ENCODE measurements at places on chromosomes 2 and 18.
A peak's percentile ranks its signal among the peaks of the same experiment; 100 is the strongest.

DNA sequence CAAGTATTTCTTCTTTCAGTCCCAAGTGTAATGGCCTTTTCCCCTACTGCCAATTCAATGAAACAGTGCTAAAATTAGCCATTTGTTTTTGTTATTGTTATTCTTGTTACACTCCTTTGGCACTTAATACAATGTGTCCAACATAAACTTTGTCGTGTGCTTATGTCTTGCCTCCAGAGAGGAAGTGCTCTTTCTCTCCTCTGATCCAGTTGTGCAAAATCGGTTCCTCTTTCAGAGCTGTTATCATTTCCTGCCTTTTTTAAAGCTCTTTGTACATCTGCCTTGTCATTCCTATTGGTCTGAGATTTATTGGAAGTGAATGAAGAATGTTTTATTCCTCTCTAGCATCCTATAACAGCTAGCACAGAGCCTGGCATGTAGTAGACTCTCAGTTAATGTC is 623.2 kb upstream of the ID2 start:
- peaks cover 39% of the 10 kb centered on the region for H3K4me1 ChIP-seq
- peak; percentile 90 for DNase-seq
- H3K27me3 ChIP-seq = no peaks in the 10 kb centered on the region
- no peak overlapping the region for H3K27ac ChIP-seq
- no peaks in the 10 kb centered on the region for H3K36me3 ChIP-seq
- H3K4me3 ChIP-seq = peak overlapping the region; percentile 10

GRCh38 chr2:38535744-38536506 is 66.8 kb downstream of the HNRNPLL start:
- H3K27ac ChIP-seq = peak overlapping the region; percentile 36
- H3K4me1 ChIP-seq = peaks cover 20% of the 10 kb centered on the region
- H3K36me3 ChIP-seq = no peaks in the 10 kb centered on the region
- peak; percentile 57 for DNase-seq
- peak overlapping the region; percentile 19 for H3K4me3 ChIP-seq

DNA sequence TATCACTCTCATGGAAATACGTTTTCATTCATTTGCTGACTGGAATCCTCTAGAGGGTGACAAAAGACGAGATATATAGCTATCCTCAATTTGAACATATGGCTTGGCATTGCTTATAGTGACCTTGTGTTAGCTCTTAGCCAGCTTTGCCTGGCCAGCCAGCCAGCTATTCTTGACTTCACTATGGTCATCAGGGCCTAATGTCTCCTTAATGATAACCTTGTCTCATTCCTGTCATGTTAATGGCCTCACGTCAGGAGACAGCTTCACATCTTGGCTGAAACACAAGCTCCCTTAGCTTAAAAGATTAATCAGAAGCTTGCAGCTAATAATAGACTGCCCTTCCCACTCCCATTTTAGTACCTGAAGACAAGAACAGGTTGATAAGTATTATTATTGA is 1517.5 kb upstream of the PIK3C3 start:
- no peaks in the 10 kb centered on the region for H3K27me3 ChIP-seq
- DNase-seq = no peak
- H3K4me1 ChIP-seq = no peaks in the 10 kb centered on the region
- no peaks in the 10 kb centered on the region for H3K36me3 ChIP-seq
- no peak overlapping the region for H3K4me3 ChIP-seq
- no peak overlapping the region for H3K27ac ChIP-seq

GRCh38 chr18:35469725-35470124 is 28.0 kb downstream of the INO80C start:
- no peak overlapping the region for H3K4me3 ChIP-seq
- DNase-seq = no peak
- no peaks in the 10 kb centered on the region for H3K27me3 ChIP-seq
- H3K27ac ChIP-seq = no peak overlapping the region
- peaks cover 12% of the 10 kb centered on the region for H3K36me3 ChIP-seq

GRCh38 chr2:204713211-204713610 is 167.9 kb downstream of the PARD3B start:
- H3K36me3 ChIP-seq = no peaks in the 10 kb centered on the region
- H3K27ac ChIP-seq = no peak overlapping the region

GRCh38 chr2:134435505-134435904 is 181.6 kb downstream of the MGAT5 start:
- H3K4me1 ChIP-seq = no peaks in the 10 kb centered on the region
- no peak overlapping the region for H3K27ac ChIP-seq
- DNase-seq = no peak
- H3K4me3 ChIP-seq = no peak overlapping the region
- peaks cover 8% of the 10 kb centered on the region for H3K36me3 ChIP-seq

DNA sequence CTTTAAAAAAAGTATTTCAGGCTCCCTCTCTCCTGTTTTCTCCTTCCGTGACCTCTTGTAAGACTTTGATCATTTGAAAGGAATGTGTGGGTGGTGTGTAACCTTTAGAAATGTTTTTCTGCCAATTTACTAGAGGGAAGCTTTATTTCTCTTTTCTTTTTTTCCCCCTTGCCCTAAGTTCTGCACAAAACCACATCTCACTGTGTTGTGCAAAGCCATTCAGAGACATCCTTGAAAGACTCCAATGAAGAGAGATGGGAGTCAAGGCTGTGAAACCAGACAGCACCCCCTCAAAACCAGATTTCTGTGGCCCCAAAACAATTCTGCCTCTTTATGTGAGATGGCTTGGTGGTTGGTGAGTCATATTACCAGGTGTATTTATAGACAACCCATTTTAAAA is 184.6 kb upstream of the ERBB4 start:
- no peak overlapping the region for H3K4me3 ChIP-seq
- H3K4me1 ChIP-seq = no peaks in the 10 kb centered on the region
- DNase-seq = no peak
- no peaks in the 10 kb centered on the region for H3K36me3 ChIP-seq
- H3K27ac ChIP-seq = no peak overlapping the region

- H3K27ac ChIP-seq = no peak overlapping the region
- no peaks in the 10 kb centered on the region for H3K27me3 ChIP-seq
- no peaks in the 10 kb centered on the region for H3K36me3 ChIP-seq
- DNase-seq = no peak
Observed at GRCh38 chr2:101706819-101707177, 9.3 kb downstream of the MAP4K4 start.

- DNase-seq = no peak
- H3K36me3 ChIP-seq = peaks cover 15% of the 10 kb centered on the region
- no peaks in the 10 kb centered on the region for H3K27me3 ChIP-seq
Observed at GRCh38 chr2:239952665-239953417, 72.3 kb downstream of the NDUFA10 start.

DNA sequence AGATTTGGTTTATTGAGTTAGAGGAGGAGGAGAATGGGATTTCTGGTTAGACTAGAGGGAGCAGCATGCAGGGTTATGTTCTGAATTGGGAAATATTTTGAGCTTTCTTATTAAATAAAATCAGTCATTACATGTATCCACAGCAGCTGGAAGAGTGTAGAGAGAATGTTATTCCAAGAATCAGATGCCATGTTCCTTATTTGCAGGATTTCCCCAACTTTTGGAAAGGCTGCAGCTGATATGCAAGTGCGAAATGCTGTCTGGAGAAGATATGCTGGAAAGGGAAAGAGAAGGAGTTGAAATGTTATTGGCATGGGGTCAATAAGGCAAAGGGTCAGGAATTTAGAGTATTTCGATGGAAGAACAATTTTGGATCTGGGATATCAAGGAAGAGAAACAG is 255.8 kb downstream of the MTX2 start:
- H3K36me3 ChIP-seq = no peaks in the 10 kb centered on the region
- H3K27me3 ChIP-seq = peaks cover 13% of the 10 kb centered on the region
- H3K4me3 ChIP-seq = no peak overlapping the region

DNA sequence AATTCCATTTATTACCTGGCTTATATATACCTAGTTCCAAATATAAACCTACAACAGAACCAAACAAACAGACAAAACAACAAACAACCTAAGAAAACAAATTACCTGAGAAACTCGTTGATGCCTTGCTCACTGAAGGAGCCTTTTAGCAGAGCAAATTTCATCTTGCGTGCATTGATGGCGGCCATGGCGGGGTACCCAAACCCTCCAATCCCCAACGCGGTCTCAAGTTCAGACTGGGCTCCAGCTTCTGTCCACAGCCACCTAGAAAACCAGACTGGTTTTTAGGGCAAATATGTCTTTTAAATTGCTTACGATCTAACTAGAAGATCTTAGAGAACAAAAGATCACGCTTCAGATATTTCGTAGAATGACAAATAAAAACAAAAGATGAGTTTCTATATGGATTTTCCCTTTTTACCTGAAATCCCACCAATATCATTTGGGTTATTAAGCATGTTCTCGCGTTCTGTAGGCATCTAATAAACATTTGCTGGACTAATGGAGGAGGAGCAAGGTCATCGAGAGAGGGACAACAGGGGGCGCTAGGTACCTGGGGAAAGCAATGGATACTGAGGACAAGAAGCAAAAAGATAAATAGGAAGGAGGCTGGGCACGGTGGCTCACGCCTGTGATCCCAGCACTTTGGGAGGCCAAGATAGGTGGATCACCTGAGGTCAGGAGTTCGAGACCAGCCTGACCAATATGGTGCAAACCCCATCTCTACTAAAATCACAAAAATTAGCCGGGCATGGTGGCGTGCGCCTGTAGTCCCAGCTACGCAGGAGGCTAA is 25.2 kb downstream of the PDIA6 start:
- no peaks in the 10 kb centered on the region for H3K4me1 ChIP-seq
- no peak overlapping the region for H3K27ac ChIP-seq
- H3K4me3 ChIP-seq = no peak overlapping the region
- peaks cover 100% of the 10 kb centered on the region for H3K36me3 ChIP-seq
- H3K27me3 ChIP-seq = no peaks in the 10 kb centered on the region
- DNase-seq = no peak

- no peaks in the 10 kb centered on the region for H3K4me1 ChIP-seq
- no peak overlapping the region for H3K4me3 ChIP-seq
- DNase-seq = no peak
- H3K36me3 ChIP-seq = no peaks in the 10 kb centered on the region
Observed at GRCh38 chr2:26978061-26978596, 7.7 kb downstream of the MAPRE3 start.

DNA sequence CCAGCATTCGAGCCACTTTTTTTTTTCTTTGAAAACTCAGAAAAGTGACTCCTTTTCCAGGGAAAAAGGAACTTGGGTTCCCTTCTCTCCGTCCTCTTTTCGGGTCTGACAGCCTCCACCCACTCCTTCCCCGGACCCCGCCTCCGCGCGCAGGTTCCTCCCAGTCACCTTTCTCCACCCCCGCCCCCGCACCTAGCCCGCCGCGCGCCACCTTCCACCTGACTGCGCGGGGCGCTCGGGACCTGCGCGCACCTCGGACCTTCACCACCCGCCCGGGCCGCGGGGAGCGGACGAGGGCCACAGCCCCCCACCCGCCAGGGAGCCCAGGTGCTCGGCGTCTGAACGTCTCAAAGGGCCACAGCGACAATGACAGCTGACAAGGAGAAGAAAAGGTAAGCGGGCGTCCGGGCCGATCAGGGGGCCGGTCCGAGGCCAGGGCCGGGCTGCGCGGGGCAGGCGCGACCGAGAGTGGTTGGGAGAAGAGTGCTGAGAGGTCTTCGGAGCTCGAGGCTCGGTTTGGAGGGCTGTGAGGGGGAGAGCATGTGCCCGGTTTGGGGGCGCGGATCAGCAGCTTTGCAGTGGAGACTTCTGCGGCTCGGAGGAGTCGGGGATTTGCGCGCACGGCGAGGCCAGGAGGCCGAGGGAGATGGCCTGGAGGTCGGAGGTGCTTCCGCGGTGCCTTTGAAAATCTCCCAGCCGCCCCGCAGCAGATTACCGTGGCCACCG is 502 bp downstream of the EPAS1 start:
- H3K27ac ChIP-seq = no peak overlapping the region
- H3K36me3 ChIP-seq = no peaks in the 10 kb centered on the region
- peaks cover 67% of the 10 kb centered on the region for H3K27me3 ChIP-seq
- no peak for DNase-seq

- H3K4me3 ChIP-seq = no peak overlapping the region
- H3K27me3 ChIP-seq = no peaks in the 10 kb centered on the region
- H3K27ac ChIP-seq = no peak overlapping the region
- DNase-seq = no peak
- H3K4me1 ChIP-seq = no peaks in the 10 kb centered on the region
Observed at GRCh38 chr18:25001803-25002202, 350.2 kb downstream of the ZNF521 start.

- peak; percentile 52 for DNase-seq
- peak overlapping the region; percentile 41 for H3K4me3 ChIP-seq
- H3K27ac ChIP-seq = no peak overlapping the region
- H3K36me3 ChIP-seq = no peaks in the 10 kb centered on the region
- H3K4me1 ChIP-seq = peaks cover 18% of the 10 kb centered on the region
- peaks cover 51% of the 10 kb centered on the region for H3K27me3 ChIP-seq
Observed at GRCh38 chr2:69012310-69013141, 453 bp upstream of the ANTXR1 start.

DNA sequence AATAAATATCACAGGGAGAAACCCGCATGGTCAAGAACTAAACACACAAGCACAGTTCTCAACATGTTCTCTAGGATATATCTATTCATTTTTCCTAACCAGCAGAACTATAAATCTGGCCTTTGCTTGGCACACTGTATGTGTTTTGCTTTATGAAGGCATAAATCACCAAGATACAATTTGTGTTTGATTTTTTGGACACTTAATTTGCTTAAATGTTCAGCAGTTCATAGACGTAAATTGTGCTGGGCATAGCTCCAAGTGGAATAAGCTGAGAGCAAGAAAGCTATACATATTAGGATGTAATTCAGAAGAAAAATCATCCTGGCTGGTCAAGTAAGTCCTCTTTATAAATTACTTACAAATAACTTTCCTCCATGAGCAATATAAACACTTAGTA is 341.5 kb upstream of the ATP5MC3 start:
- no peaks in the 10 kb centered on the region for H3K36me3 ChIP-seq
- no peaks in the 10 kb centered on the region for H3K4me1 ChIP-seq

DNA sequence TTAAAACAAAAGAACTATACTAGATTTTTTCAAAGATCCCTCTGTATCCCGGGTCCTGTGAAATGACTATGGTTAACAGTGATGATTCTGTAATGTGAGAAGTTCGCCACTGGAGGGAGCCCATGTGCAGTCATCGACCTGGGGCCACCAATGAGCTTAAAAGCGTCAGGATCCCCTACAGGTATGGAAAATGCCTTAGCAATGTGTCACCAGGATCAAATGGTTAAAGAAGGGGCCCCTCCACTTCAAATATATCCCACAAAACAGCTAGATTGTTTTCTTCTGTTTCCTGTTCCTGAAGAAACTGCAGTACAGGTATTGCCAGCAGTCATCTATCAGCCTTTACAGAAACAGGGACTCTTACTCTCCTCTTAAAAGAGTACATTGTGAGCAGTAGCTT is 15.3 kb downstream of the CHRNA1 start:
- H3K27me3 ChIP-seq = peaks cover 23% of the 10 kb centered on the region
- peak; percentile 41 for DNase-seq
- H3K27ac ChIP-seq = no peak overlapping the region
- no peaks in the 10 kb centered on the region for H3K36me3 ChIP-seq

DNA sequence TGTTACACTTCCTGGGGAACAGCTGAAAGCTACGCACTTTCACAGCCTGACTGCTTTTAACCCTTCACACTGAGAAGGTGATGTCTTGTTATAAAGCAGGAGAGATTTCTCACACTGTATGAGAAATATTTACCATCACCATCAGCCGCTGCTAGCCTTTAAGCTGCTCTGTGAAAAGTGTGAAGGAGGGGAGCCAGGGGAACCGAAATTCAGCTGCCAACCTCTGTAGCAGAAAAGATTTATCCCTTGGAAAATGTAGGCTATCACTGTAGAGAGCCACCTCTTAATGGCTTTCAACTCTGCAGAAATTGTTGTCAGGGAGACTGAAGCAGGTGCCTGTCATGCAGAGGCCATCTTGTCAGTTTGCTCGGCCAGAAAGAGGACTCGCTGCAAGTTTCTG is 145.3 kb downstream of the SP3 start:
- no peak for DNase-seq
- H3K27me3 ChIP-seq = peaks cover 2% of the 10 kb centered on the region
- no peaks in the 10 kb centered on the region for H3K4me1 ChIP-seq
- no peak overlapping the region for H3K27ac ChIP-seq
- H3K4me3 ChIP-seq = no peak overlapping the region

All from CD14-positive monocyte (primary cell).